Hematopoietic multipotent progenitor cell treated with erythropoietin and hydrocortisone succinate and interleukin-3 and kit ligand, for 8 days (in vitro differentiated cells): ENCODE measurements at places on chromosomes 6 and 20.

- no peak for DNase-seq
Measured at GRCh38 chr20:32457479-32457986, 99.4 kb downstream of the ASXL1 start.

GRCh38 chr20:11195169-11195568, 521.4 kb upstream of the JAG1 start:
- DNase-seq: no peak

DNA sequence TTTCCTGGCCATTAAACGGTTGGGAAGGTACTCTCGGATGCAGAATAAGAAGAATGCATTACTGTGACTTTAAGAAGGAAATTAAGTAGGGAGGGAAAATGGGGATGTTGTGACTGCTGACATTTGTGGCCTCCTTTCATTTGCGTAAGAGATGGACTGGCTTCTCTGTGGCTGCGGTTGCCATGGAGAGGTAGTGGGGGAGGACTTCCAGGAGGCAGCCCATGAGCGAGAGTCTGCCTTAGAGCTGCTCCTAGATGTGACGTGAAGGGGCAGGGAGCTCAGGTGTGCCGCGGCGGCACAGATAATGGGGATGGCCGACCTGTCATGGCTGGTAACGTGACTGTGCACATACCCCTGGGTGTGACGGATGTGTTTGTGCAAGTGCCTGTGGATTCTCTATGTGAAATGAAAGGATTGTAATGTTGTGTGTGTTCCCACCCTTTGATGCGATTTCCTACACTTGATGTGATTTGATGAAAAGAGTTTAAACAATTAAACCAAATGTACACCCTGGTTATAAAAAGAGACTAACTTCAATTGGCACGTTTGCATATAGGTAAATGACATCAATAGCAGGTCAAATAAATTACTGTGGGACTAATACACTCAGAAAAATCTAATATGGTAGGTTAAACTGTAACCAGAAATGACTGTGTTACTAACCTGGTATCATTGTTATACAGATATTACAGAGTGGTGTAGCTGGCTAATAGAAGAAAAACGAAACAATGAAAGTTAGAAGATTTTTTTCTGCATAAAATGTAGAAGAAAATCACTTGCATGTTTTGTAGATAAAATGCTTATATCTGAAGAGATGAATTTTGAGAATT, 48.9 kb downstream of the HIVEP1 start:
- DNase-seq: no peak

- no peak for DNase-seq
Measured at GRCh38 chr20:17636523-17637412, 45.3 kb downstream of the RRBP1 start.

DNA sequence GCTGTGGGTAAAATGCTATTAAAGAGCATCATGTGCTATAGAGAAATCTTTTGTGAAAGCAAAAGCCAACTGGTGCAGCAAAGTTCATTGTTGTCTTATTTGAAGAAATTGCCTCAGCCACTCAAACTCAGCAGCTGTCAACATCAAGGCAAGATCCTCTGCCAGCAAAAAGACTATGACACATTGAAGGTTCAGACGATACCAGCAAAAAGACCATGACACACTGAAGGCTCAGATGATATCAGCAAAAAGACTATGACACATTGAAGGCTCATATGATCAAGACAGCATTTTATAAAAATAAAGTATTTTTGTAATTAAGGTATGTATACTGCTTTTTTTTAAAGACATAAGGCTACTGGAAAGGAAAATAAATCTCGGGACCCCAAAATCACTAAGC, 118.4 kb upstream of the RUNX2 start:
- no peak for DNase-seq

- no peak for DNase-seq
Measured at GRCh38 chr20:15320941-15321340, 983.5 kb upstream of the FLRT3 start.

- no peak for DNase-seq
Measured at GRCh38 chr20:24690408-24690807, 221.0 kb downstream of the SYNDIG1 start.

GRCh38 chr20:62178316-62179161, 4.3 kb upstream of the MTG2 start:
- DNase-seq: no peak

DNA sequence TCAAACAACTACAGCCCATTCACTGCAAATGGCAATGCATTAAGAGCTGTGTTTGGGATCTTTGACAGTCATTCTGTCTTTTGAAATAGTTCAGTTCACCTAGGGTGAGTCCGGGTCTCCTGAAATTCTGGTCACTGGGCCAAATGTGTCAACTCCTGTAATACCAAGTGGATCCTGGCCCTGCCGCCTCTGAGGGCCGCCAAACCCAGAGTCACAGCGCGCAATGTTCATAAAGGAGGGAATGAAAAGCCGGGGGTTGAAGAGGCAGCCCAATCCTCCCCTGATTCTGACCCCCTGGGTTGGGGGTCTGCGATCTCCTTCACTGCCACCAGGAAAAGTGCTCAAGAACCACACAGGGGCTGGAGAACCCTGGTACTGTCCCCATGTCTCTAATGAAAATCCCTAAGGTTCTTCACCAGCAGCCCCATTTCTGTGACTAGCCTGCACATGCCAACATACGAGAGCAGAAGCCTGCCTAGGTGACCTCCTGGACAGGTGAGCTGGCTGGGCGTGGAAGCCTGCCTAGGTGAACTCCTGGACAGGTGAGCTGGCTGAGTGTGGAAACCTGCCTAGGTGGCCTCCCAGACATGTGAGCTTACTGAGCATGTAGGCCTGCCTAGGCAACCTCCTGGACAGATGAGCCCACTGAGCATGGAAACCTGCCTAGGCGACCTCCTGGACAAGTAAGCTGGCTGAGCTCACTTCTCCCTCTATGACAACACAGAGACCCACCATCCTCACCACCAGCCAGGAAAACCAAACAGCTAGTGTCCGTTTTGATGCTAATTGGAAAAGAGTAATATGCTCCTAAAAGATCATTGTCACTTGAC, 16.1 kb upstream of the APMAP start:
- no peak for DNase-seq
